Fibroblast of the conjunctiva (primary cell): ENCODE measurements at places on chromosomes 12 and 14.

DNA sequence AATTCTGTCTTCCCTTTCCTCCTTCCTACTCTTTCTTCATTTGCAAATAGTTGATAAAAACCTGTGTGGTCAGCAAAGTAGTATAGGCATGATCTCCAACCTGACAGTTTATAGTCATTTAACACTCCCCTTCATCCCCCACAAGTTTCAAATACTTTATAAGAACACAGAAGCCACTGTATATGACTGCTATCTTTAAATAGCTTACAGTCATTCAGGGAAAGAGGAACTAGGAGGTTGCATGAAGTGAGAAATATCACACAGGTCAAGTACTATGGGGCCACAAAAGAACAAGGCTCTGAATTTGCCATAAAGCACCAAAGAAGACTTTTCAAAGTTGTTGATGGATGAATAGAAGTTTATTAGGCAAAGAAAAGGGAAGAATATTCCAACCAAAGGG is 431.3 kb downstream of the NPAS3 start:
- DNase-seq = no peak

DNA sequence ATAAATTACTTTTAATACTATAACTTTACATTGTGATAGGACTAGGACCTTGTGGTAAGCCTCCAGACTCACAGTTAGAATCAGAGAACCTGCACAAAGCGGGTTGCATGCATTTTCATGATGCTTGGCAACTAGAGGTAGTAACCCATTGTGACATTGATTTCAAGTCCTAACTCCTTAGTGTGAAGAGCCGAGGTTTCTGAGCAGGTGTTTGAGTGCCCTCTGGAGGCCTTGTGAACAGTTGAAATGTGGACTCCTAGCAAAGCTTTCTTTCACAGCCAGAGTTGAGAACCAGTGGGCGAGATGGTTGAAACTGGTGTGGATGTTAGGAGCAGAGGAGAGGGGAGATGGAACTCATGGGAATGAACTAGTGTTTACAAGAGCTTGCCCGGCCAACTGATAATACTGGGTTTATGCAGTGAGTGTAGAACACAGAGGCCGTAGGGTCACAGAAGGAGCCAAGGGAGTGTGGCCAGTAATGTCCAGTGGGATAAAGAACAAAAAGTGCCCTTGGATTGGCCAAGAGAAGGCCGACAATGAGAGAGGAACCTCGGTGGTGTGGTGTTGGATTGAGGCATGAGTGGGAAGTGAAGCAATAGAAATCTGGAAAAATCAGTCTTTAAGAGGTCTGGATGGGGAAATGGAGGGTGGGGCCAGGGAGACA is 10.9 kb downstream of the ZNF664 start:
- peak; percentile 71 for DNase-seq

DNA sequence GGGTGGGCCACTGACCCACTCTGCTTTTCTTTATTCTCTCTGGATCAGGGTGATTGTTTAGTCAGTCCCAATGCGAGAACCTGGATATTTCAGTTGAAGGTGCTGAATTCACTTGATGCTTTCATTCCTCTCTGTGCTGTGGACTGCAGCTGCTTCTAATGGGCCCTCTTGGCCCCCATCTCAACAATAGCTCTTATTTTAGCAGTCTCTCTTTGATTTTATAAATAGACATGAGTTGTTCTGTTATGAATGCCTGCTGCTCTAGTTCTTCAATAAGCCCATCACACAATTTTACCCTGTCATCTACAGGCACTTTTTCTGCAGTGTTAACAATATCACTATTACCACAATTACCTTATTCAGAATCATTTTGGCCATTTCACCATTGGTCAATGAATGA is 54.1 kb upstream of the YARS2 start:
- no peak for DNase-seq

GRCh38 chr14:77186911-77187648 is 5.5 kb downstream of the TMEM63C start:
- DNase-seq = no peak

DNA sequence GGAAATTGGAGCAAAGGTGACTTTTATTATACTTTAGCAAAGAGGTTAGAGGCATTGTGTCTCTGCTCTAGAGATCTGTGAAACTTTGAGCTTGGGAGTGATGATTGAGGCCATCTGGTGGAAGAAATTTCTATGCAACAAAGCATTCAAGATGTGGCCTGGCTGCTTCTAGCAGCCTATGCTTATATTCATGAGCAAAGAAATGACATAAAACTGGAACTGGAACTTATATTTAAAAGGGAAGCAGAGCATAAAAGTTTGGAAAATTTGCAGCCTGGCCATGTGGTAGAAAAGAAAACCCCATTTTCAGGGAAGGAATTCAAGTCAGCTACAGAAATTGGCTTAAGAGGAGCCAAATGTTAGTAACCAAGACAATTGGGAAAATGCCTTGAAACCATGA is 70.4 kb downstream of the SDR9C7 start:
- DNase-seq = no peak

DNA sequence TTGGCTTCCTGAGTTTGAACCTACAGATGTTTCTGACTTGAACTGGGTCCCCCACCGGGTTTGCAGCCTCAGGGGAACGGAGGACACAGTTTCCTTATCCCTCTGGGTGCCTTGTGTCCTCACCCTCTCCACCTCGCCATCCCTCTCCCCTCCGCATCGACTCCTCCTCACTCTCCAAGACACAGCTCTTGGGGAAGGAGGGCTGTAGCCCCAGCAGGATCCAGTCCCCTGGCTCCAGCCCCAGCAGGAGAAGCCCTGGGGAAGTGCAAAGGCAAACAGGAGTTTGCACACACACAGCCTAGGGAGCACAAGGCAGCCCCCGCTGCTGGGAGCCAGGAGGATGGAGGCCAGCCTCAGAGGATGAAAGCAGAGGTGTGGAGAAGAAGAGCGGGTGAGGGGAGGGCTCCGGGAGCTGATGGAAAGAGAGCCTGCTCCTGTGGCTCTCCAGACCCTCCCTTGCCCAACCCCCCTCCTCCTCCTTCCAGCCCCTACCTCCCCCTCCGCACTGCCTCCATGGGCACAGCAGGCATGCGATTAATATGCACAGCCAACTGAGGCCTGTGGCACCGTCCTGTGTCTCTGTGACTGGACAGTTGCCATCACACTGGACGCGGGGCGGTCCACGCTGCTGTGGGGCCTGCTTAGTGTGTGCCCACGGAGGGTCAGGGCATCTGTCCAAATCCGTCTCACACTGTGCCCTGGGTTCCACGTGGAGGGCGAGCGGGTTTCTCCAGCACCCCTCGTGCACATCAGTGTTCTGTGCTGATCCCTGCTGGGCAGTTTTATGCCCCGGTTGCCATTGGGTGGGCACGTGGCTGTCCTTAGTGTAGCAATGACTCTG is 193.7 kb upstream of the DIO3 start:
- DNase-seq = no peak
